ENCODE measurements at places on chromosomes 6 and 20.

- DNase-seq, result peak; percentile 62
Observed at GRCh38 chr6:105886066-105886813, 199.9 kb upstream of the PRDM1 start.

DNA sequence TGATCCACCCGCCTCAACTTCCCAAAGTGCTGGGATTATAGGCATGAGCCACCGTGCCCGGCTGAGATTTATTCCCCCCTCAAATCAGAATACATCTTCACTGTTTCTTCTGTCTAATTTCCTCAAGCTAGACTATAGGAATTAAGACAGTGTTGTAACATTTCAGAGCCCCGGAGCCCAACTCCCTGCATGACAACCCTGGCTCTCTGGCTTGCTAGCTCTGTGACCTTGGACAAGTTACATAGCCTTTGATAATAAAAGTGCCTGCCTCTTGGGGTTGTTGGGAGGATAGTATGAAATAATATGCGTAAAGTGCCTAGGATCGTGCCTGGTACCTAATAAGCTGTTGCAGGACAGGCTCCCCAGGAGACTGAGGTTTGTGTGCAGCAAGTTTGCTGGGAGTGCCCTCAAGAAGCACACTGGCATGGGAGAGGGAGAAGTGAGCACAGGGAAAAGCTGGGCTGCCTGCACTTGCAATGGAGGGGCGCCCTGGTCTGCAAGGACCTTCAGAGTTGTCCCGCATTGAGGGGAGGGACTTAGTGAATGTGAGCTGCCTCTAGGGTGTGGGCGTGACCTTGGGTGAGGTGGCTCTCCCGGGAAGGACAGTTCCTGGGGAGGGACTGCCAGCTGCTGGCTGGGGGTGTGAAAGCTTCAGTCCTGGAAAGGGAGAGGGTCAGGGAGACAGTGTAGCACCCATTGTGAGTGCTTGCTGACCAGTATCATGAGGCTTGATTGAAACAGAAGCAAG is 43.4 kb downstream of the TAF8 start:
- DNase-seq, result no peak

DNA sequence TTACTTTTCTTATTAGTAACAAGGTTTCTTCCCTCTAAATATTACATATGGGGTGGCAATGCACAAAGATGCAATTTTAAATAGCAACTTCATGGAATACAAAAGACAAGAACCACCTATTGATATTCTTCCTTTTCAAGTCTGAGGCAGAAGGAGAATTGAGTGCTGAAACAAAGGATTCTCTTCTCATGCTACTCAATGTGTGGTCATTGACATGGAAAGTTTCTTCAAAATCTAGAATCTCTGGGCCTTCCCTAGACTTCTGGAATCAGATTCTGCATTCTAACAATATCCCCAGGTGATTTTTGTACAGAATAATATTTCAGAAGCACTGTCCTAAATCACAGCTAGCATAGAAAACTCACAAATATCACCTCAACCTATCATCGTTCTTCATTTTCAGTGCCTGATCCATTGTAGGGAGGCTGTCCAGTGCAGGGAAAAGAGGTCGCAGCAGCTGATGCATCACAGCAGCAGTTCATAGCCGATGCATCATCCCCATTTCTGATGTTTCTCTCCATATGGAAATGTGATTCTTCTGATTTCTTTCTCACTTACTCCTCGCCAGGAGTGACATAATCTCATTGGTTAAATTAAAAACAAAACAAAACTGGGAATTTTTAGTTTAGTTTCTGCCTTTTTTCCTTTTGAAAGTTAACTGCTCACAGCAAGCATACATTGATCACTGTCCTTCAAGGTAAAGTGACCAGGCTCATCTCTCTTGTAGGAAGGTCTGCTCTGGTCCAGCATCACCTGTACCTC is 139.5 kb upstream of the FAM83B start:
- DNase-seq, result no peak

DNA sequence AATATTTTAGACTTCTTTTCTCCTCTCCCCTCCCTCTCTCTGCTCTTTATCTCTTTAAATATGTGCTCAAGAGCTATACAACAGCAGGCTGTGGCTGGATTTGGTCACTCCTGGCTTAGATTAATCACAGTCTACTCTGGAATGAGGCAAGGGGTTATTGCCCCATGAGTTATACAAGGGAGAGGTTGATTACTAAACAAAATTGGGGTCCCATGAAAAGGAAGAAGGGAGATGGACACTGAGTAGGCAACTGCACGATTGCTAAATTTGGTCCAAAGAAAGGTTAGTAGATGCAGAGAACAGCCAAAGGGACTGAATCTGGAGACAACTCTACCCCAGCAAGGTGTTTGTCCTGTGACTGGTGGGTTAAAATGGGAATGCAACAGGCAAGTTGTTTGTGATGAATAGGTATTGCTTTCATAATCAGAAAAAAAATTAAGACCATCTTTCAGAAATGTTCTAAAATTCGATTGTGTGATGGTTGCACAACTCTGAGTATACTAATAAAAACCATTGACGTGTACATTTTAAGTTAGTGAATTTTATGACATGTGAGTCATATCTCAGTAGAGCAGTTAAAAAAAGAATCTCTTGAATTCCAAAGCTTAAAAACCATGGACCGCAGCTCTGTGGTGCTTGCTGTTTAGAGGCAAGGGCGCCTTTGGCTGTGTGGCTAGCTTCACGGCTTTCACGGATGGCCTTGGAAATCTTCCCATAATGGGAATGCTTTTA is 57.1 kb downstream of the KIZ start:
- DNase-seq, result no peak

GRCh38 chr6:154245506-154245905 is 111.1 kb downstream of the IPCEF1 start:
- no peak for DNase-seq

- DNase-seq, result no peak
Observed at GRCh38 chr6:89357390-89357789, 4.9 kb upstream of the UBE2J1 start.

- DNase-seq, result peak; percentile 68
Observed at GRCh38 chr6:81767163-81767891, 14.8 kb upstream of the TENT5A start.

GRCh38 chr20:20782755-20783154 is 70.3 kb upstream of the RALGAPA2 start:
- DNase-seq, result no peak

- peak; percentile 29 for DNase-seq
Observed at GRCh38 chr20:53608456-53609452, 15.1 kb upstream of the ZNF217 start.

DNA sequence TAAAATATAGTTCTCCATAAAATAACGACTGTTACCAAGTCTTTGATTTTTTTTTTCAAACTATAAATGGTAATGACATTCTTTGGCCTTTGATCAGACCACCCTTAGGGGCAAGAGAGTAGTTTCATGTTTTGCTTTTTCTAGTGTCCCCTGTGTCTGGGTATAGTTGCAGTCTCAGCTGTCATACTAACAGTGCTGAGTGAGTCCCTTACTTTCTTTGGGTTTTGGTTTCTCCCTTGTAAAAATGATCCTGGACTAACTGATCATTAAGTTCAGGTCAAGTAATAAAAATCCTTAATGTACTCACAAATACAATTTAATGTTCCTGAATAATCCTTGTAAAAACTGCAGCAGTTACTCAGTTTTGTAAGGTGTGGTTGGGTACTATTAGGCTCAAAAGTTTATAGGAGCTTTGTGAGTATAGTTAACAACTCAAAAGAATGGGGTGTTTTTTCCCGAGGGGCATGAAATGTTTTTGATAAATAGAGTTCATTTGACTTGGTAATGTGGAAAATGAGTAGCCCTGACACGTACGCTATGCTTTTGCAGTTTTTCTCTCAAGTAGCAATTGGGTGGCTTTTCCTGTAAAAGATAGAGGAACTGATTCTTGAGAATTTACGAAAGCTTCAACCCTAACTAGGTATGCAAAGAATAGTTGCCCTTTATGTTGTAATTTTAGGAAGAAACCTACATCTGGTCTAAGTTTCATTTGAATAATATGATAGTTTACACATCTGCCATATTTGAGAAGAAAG is 6.2 kb downstream of the PTPN1 start:
- DNase-seq, result peak; percentile 71

GRCh38 chr6:81634155-81634880 is 118.2 kb downstream of the TENT5A start:
- no peak for DNase-seq

DNA sequence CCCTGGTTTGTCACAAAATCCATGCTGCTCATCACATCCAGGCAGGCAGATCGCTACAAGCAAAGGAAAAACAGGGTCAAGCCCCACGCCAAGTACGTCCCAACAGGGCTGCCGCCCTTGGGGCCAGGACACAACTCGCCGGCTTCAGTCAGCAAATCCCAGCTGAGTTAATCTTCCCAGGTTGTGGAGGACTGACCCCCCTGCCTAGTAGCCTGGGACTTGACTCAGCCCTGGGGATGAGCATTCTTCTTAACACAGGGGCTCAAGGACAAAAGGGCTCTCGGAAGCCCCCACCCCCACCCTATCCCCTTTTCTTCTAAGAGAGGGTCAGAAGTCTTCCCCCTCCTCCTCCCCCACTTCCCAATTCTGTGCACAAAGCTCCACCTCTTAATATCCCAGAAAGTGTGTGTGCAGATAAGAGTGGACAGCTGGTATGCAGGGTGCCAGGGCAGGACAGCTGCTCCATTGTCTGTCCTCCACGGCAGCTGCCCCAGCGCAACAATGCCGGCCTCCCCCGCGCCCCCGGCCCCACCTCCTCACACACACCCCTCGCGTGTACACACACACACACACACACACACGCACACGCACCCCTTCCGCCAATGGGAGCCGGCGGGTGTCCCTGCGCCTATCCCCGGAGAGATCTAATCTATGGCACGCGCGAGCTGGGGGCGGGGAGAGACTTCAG is 4.5 kb downstream of the DLL1 start:
- DNase-seq, result no peak

- no peak for DNase-seq
Observed at GRCh38 chr6:125639466-125640020, 109.9 kb upstream of the HEY2 start.

DNA sequence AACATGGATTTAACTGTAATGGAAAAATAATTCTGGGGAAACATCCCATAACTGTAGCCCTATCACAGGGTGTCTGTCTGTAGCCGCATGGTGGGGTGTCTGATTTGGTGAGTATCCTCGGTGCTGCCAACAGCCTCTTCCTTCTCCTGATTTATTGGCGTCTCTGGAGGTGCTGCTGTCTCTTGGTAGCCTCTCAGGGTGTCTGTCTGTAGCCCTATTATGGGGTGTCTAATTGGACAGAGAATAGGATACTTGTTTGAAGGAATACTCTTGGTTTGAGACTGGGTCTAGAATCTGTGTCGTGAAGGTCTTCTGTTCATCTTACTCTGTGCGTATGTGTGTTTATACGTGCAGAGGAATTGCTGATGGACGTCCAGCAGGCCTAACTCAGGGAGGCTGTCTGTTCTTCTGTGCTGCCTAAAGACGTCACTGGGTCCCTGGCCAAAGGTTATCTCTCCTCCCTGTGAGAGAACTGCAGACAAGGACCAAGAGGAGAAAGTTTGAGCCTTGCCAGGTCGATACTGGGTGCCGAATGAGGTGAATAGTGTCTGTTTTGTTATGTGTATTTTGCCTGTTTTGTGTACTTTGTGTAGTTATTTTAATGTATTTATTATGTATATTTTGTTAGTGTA is 18.9 kb upstream of the AGPAT4 start:
- no peak for DNase-seq

DNA sequence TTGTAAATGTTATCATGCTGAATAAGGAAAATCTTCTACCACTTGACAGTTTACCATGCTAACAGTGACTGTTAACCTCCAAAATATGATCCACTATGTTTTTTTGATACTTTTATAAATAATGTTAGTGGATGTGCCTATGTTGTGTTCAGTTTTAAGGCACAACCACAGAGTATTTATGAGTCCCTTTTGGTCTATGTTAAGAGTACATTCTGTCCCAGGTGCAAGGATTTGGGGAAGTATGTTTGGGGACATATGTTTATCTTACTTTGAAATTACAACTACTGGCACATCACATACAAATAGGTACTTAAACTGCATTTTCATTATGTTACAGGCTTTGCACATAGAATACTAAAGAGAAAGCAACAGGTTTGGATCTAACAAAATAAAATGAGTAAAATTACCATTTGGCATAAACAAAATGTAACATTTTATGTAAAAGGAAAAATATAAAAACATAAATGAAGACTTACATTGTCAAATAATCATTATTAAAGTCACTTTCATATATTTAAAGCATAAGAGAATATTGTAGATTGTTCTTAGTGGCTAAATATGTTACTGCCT is 71.2 kb downstream of the SESN1 start:
- DNase-seq, result no peak

- no peak for DNase-seq
Observed at GRCh38 chr6:7317538-7317937, 4.5 kb upstream of the SSR1 start.

DNA sequence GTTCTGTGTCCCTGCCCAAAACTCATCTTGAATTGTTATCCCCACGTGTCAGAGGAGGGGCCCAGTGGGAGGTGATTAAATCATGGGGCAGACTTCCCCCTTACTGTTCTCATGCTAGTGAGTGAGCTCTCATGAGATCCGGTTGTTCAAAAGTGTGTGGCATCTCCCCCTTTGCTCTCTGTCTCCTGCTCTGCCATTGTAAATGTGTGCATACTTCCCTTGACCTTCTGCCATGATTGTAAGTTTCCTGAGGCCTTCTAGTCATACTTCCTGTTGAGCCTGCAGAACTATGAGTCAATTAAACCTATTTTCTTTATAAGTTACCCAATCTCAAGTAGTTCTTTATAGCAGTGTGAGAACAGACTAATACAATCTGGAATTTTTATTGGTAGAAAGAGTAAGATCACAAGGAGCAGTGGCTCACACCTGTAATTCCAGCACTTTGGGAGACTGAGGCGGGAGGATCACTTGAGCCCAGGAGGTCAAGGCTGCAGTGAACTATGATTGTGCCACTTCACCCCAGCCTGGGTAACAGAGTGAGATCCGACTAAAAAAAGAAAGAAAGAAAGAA is 47.1 kb upstream of the SLC22A16 start:
- no peak for DNase-seq

DNA sequence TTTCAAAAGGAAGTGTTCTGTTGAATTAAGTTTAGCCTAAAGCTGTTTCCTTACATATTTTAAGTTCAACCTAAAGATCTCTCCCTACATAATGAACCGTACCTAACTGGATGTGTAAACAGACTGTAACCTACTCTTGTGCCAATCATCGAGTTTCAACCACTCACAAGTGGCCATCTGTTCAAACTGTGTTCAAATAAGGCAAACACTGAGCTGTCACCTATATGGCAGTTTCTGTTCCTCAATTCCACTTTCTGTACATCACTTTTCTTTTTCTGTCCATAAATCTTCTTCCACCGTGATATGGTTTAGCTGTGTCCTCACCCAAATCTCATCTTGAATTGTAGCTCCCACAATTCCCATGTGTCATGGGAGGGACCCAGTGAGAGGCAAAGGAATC is 428.6 kb downstream of the HACE1 start:
- DNase-seq, result no peak

DNA sequence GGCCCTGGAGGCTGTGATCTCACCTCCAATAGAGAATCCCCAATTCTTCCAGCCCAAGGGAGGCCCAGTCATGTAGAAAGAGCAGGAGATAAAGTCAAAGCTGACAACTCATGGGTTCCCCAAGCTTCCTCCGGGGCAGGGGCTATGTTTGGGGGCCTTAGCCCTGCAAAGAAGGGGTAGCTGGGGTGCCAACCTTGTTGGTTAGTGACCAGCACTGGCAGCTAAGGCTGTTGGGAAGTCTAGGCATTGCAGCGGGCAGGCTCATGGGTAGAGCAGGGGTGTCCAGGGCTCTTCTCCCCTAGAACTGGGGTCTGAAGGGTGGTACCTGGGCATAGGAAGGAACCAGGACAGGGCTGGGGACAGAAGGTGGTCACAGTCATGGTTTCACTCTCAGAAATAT is 36.4 kb downstream of the TGM2 start:
- no peak for DNase-seq

All from inflammatory macrophage treated with lipopolysaccharide for 1 hour (primary cell).